ENCODE measurements at places on chromosomes 5 and 9. TPM values are rescaled to one million over a fixed set of nuclear protein-coding genes. Genes with fewer than 3 reads are reported as not detected.

The SNX18 gene
- 35.9 TPM for total RNA-seq

The MUSK gene
- total RNA-seq: not detected

The GLRA1 gene
- total RNA-seq: not detected

The ACSL6 gene
- 6.2 TPM for total RNA-seq

The DAB2IP gene
- total RNA-seq: 40.1 TPM

The KLHL3 gene
- total RNA-seq: 16.1 TPM

The TTC23L gene
- total RNA-seq: 3.4 TPM

The IL5 gene
- total RNA-seq: not detected

The FCN1 gene
- total RNA-seq: 2.9 TPM

The SAXO1 gene
- not detected for total RNA-seq

The GMCL2 gene
- total RNA-seq: not detected

The POU4F3 gene
- total RNA-seq: not detected

The GNA14 gene
- total RNA-seq: 2.4 TPM

The ADAMTSL1 gene
- total RNA-seq: 29.4 TPM

The GFRA3 gene
- total RNA-seq: 0.18 TPM

The MAMDC2 gene
- total RNA-seq: 5.1 TPM

The PCDHAC1 gene
- 0.94 TPM for total RNA-seq

The ERCC8 gene
- 13.4 TPM for total RNA-seq

The SLC9A3 gene
- total RNA-seq: 2.4 TPM

The C1QTNF3 gene
- 2.1 TPM for total RNA-seq

The ENTREP1 gene
- 5.8 TPM for total RNA-seq

The IL17B gene
- total RNA-seq: not detected

The FRMD3 gene
- 18.1 TPM for total RNA-seq

The SLC6A3 gene
- total RNA-seq: not detected

The PANK3 gene
- total RNA-seq: 61.3 TPM

The FOXD4 gene
- total RNA-seq: 0.46 TPM

The FAXDC2 gene
- total RNA-seq: 64.8 TPM

The PCDHB12 gene
- total RNA-seq: 0.50 TPM

The FST gene
- total RNA-seq: 14.2 TPM

The WDR38 gene
- not detected for total RNA-seq

The SYK gene
- 21.5 TPM for total RNA-seq

The ASPN gene
- 8.5 TPM for total RNA-seq

The TNFSF8 gene
- total RNA-seq: 1.3 TPM

The PIP5KL1 gene
- total RNA-seq: not detected

The RANBP17 gene
- total RNA-seq: 26.7 TPM

The BARX1 gene
- not detected for total RNA-seq

The PCDHGB6 gene
- total RNA-seq: 6.0 TPM

The PCDHB15 gene
- total RNA-seq: 1.3 TPM

The PRR16 gene
- 6.9 TPM for total RNA-seq

Data from adrenal gland (tissue), 19 donors.